Cerebellum (tissue), 4 donors: ENCODE measurements at places on chromosomes 12 and 14.

GRCh38 chr14:100104523-100105300 lies 39.5 kb downstream of the EVL start:
- DNase-seq = no peak

GRCh38 chr14:35696119-35696518 lies 113.0 kb downstream of the RALGAPA1 start:
- no peak for DNase-seq

GRCh38 chr12:98678946-98679610 lies 34.0 kb downstream of the APAF1 start:
- no peak for DNase-seq

DNA sequence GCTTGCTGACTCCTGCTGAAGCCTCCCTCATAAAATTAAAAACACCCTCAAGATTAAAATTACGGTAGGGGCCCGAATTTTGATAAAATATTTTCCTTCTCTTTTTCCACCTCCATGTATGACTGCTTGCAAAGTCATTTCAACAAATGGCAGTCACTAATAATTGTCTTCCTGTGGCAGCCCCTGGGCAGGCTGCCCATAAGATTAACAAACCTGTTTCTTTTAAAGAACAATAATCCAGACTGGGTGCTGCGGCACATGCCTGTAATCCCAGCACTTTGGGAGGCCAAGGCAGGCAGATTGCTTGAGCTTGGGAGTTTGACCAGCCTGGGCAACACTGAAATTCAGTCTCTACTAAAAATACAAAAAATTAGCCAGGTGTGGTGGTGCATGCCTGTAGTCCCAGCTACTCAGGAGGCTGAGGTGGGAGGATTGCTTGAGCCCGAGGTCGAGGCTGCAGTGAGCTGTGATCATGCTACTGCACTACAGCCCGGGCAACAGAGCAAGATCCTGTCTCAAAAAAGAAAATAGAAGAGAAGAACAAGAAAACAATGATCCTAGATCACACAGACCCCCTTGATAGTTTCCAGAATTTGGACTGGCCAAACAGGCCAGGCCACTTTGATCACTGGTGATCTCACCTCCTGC lies 8.7 kb downstream of the SAV1 start:
- no peak for DNase-seq

DNA sequence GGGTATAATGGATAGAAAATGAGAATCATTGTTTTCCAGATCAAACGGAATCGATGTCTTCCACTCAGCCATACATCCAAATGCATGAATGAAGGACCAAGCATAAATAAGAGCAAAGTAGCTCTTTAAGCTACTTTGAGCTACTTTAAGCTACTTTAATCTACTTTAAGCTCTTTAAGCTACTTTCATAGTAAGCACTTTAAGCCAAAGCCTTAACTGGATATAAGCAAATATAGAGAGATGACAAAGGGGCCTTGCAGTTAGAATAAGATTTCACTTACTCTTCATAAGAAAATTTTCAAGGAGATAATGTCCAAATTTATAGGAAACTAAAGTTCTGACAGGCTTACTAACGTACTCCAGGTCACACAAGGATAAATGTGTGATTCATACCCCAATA lies 355.6 kb upstream of the KITLG start:
- DNase-seq = no peak

DNA sequence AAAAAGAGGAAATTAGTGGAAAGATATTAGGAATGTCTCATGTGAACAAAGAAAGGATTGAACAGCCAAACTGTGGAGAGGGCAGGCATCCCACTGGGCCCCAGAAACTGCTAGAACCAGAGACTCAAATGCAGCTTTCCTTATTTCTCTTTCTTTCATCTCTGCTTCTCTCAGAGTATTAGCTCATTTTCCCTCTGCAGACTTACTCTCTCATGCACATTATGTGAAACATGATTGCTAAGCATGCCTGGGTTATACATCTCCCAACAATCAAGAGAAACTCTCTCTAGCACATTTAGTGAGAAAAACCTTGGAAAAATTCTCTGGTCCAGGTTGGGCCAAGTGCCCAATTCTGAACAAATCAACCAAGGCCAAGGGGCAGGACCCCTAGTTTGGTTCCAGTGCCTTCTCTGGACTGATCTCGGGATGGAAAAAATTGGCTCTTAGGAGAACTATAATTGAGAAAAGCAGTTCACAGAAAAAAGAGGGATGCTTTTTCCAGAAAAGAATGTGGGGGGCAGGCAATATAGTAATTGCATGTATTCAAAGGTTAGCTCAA lies 313.1 kb downstream of the RAD51B start:
- DNase-seq = no peak
